ENCODE measurements at places on chromosomes 5 and 9.

DNA sequence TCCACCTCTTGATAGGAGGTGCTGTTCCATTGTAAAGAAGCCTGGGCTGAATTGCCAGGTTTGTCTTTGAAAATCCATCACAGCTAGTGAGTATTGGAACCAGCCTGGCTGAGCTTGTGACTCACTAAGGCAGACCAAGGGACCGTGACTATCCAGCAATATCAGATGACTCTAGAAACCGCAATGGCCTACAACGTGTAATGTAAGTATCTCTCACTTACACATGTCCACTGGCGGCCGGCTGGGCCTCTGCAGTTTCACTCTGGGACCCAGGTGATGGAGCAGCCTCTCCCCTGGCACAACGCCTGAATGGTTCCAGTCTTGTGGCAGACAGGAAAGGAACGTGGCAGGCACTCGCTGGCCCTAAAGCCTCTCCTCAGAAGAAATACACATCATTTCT is 3.1 kb upstream of the HRH2 start:
- H3K36me3 ChIP-seq = no peaks in the 10 kb centered on the region
- no peak overlapping the region for H3K27ac ChIP-seq
- no peak for DNase-seq
- H3K27me3 ChIP-seq = peaks cover 46% of the 10 kb centered on the region
- no peak overlapping the region for H3K4me3 ChIP-seq

- no peaks in the 10 kb centered on the region for H3K36me3 ChIP-seq
- no peaks in the 10 kb centered on the region for H3K27me3 ChIP-seq
- no peak for DNase-seq
Observed at GRCh38 chr5:38643616-38644015, 87.2 kb upstream of the LIFR start.

DNA sequence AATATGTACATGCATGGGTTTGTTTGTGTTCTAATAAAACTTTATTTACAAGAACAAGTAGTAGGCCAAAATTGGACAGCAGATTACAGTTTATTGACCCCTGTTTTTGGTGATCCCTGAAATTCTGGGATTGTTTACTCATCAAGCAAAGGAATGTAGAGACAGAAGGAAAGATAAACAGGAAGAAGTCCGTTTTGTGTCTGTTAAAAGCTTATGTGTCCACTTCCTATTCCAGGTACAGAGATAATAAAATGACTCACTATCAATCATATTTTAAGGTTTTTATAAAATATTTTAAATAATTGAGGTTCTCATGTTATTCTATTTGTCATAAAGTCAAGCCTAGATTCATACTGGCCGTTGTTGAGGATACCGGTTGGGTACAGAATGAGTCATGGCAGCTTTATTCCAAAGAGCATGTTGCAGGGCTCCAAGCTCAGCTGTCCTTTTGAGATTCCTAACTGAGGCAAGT is 214.9 kb upstream of the DAB2 start:
- no peaks in the 10 kb centered on the region for H3K27me3 ChIP-seq
- H3K4me1 ChIP-seq = no peaks in the 10 kb centered on the region
- H3K27ac ChIP-seq = no peak overlapping the region
- no peak for DNase-seq
- H3K36me3 ChIP-seq = no peaks in the 10 kb centered on the region

- H3K4me3 ChIP-seq = no peak overlapping the region
- peaks cover 5% of the 10 kb centered on the region for H3K4me1 ChIP-seq
- no peaks in the 10 kb centered on the region for H3K36me3 ChIP-seq
- no peak overlapping the region for H3K27ac ChIP-seq
Observed at GRCh38 chr9:130972957-130973685, 34.1 kb upstream of the FIBCD1 start.

All from muscle of leg (tissue), 16 donors.